ENCODE measurements at places on chromosomes 4 and X. TPM values are rescaled to one million over a fixed set of nuclear protein-coding genes. Genes with fewer than 3 reads are reported as not detected.

ZFP92 gene
- 0.85 TPM for total RNA-seq

- no peak for DNase-seq
Observed at GRCh38 chr4:85478576-85478975, 3.6 kb downstream of the ARHGAP24 start.

LDB2 gene
- total RNA-seq = 30.3 TPM

- DNase-seq = peak; percentile 28
Observed at GRCh38 chrX:75784680-75785491, at the start of gene MAGEE2. MAGEE2 (minus strand) TSS chrX:75785254; CDS start chrX:75785051, 203 bp downstream.

DNA sequence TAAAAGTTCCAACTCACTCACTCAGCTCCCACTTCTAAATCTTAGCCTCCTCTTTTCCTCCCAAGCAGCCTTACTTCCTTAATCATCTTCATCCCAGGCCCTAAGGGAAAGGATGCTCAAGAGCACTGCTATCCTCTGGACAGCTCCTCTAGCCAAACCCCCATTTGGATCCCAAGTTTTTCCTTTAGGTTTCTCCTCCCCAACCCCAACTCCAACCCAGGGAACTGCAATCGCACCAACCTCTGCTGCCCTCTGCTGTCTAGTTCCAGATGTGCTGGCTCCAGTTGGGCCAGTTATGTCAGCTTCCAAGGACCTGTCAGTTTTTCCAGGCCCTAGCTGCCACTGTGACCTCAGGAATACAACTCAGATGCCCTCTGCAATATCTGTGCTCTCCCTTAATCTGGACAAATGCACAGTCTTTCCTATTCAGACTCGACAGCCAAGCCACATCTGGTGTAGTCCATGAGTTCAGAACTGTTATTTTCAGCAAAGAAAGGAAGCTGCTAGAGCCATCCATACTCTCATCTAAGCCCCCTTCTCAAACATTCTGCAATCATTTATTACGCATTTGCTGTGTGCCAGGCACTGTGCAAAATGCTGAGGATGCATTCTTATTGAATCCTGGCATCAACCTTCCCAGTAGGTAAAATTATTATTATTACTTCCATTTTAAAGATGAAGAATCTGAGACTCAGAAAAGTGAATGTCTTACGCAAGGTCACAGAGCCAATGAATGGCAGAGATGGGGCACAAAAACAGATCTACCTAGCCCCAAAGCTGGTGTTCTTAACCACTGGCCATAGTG, 12.3 kb upstream of the XPNPEP2 start:
- peak; percentile 60 for DNase-seq

KCND1 gene
- total RNA-seq = 0.99 TPM

TRPC5OS gene
- total RNA-seq = not detected

GRCh38 chrX:50115973-50116372, 84.8 kb downstream of the AKAP4 start:
- DNase-seq = no peak

MTMR8 gene
- 1.1 TPM for total RNA-seq

- no peak for DNase-seq
Observed at GRCh38 chr4:121822796-121823504, 733 bp downstream of the CCNA2 start.
